Fibroblast of skin of back (primary cell): ENCODE measurements at places on chromosomes 3 and 15.

DNA sequence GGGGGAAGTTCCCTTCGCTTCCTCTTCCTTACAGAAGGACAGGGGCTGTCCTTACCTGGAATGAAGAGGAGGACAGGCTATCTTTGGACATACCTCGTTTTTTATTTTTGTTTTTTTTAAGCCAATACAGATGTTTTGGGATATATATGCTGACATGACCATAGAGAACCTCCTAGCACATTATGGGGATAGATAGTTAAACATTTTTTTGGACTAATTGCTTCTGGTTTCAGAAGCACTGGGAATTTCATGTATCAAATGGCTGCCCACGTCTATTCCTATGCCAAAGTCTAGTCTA, 238.2 kb upstream of the BHLHE40 start:
- DNase-seq: no peak

DNA sequence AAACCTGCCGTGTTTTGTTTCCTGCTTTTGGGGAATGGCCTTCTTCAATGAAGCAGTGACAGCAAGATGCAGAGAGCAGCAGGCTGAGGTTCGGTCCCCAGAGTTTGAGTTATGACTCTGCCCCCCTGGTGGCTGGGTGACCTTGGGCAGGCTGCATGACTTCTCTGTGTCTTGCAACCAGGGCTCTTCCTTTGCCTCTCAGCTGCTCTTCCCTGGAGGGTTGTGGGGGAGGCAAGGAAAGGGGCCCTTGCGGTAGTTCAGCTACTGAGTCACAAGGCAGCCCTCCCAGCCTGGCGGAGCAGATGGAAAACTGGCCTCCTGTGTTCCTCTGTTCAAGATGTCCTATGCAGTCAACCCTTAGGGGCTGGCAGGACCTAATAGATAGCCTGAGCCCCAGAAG, 17.1 kb downstream of the CTXND1 start:
- peak; percentile 23 for DNase-seq

DNA sequence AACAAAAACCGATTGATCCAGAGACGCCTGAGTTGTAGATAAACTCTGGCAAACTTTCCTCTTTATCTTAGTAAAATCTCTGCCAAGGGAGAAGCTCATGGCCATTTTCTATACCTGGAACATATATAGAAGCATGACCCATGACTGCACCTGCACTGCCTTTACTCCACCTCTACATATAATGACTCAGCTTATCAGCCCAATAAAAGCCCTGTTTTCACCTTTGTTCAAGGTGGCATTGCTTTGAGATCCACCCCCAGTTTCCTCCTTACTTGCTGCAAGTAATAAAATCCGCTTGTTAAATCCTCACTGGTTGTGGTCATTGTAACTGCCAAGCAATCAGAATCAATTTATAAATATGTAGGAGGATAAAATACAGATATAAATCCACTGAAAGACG, 1280.4 kb downstream of the NSUN3 start:
- DNase-seq: no peak

DNA sequence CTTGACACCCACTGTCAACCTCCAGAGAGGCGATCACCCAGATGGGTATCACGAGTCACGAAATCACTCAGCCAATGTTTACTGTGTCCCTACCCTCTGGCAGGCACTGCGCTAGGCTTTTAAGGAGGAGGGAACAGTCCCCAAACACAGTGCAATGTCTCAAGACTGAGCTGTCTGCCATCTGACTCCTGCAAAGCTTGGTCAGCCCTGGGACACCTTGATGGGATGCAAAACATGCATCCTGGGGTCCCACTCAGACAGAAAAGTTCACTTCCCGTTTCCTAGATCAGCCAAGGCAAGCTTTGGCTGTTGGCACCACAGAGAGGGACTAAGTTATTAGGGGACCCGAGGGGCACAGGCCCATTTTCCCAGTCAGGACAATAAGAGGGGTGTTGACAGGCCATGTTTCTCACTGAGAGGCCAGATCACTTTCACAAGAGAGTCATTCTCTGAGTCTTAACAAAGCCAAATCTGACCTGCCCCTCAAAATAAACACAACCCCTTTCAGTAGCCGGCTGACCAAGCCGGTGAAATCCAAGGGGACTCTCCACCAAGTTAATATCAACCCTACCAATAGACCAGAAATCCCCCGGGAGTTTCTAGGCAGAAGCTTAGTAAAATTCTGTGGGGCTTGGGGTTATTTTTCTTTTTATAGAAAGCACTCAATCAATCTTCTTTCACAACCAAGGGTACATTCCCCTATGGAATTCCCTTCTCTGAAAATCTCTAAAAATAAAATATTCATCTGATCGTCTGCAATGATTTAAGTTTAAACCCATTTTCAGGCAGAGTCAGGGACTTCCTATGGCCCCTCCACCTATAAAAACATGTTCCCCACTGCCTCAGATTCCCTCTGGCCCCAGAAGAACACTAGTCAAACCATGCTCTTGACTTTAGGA, 3.5 kb downstream of the RFTN1 start:
- no peak for DNase-seq

- DNase-seq: no peak
Observed at GRCh38 chr3:186219211-186219638, 110.3 kb upstream of the ETV5 start.

GRCh38 chr3:127217596-127218453, 24.9 kb downstream of the PRR23E start:
- peak; percentile 8 for DNase-seq

DNA sequence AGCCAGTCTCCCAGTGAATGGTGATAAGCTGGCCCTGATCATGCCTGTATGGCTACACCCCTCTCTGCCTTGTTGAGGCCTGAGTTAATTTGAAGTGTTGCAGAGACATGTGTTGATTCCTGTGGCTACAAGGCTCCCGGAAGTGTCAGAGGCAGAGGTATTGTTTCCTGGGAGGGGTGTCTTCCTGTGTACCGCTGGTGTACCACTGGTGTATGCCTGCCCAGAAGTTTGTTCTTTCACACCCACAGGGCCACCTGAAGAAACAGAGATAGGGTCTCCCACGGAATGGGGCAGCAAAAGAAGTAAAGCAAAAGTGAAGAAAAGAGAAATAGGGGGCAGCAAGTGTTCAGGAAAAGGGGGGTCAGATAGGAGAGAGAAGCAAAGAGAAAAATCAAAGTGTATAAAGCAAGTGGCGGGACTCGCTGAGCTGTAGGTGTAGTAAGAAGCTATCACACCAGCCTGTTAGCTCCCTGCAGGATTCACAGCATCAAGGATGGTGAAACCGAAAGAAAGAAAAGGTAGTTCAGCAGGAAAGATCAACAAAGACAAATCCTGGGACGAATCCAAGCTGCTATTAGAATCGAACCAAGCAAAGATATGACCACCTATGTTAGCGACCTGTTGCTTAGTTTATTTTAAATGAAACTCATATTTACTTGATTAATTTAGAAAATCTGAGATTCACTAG, 36.6 kb upstream of the CD47 start:
- DNase-seq: no peak

GRCh38 chr3:38549082-38549481, 52.9 kb downstream of the EXOG start:
- no peak for DNase-seq

- no peak for DNase-seq
Observed at GRCh38 chr15:52109559-52110451, 2.8 kb downstream of the BCL2L10 start.

DNA sequence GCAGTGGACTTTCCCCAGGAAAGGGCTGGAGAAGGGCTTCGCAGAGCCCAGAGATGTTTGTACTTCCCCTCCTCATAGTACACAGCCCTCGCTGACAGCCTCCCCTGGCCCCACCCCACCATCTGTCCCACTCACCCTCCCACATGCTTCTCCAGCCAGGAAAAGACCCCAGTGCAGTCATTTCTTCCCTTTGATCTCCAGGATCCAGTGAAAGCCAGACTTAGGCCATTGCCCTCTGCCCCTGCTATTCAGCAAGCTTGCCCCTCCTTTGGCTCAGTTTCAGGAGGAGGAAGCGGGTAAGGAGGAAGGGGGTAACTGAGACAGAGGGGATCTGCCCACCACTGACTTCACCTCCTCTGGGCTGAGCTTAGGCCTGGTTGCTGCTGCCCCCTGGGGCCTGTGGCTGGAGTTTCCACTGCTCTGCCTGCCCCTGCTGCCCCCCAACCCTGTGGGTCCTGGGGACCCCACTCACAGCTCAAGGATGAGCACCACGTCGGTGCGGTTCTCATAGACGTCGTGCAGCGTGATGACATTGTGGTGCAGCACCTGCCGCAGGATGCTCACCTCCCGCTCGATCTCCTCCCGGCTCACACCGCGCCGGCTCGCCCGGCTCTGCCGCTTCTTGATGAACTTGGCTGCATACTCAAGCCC, 63.1 kb downstream of the DAPK2 start:
- no peak for DNase-seq

DNA sequence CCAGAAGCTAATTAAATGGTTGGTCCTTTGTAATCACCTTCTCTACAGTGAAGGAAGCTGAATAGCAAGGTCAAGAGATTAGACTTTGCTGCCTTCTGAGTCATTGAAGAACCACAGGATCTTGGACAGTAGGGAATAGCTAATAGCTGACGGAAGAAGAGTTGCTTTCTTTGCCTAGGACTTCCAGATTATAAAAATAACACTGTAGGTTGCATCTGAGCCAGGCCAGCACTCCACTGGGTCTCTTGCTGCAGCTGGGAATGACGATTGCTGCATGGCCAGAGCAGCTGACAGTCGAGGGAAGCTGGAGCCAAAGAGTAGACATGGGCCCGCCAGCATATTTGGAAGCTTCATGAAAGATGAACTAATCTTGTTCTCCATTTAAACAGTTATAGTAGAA, 81.5 kb upstream of the KCNMB2 start:
- peak; percentile 75 for DNase-seq

DNA sequence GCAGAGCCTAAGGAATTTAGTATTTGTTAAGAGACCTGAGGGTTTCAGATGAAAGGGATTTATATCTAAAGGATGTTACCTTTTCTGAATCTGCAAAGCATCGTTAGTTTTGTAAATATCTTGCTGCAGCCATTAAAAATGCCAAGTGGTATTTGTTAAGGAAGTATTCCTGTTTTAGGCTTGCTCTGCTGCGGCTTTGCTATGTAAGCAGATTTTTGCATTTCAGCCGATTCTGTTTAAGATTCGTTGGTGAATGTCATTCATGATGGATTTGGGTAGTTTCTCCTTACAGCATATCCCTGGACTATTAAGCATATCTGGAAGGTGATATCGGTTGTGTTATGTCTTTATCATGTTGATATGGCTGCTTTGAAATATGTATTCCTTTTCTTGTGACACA, 1.0 kb downstream of the USP8 start:
- no peak for DNase-seq

DNA sequence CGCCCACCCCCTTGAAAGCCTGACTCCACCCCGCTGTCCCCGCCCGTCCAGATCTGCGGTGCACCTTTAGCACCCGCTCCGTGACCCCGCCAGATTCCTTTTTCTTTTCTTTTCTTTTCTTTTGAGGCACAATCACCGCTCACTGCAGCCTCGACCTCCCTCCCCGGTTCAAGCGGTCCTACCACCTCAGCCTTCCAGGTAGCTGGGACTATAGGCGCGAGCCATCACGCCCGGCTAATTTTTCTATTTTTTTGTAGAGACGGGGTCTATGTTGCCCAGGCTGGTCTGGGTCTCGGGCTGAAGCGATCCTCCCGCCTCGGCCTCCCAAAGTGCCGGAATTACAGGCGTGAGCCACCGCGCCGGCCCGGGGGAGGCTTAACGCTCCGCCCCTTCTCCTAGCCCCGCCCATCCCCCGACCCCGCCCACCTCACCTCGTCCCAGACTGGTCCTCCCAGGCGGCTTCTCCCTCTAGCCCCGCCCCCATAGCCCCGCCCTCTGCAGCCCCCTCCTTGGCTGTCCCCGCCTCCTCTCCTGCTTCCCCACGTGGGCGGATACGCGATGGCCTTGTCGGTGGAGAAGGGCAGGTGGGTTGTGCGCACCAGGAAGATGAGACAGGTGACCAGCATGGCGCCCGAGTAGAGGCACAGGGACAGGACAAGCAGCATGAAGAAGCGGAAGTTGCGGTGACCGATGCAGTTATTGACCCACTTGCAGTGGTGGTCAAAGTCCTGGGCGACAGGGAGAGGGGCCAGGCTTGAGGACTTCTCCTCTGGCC, 3.2 kb downstream of the ZDHHC19 start:
- no peak for DNase-seq

- no peak for DNase-seq
Observed at GRCh38 chr3:101851072-101851770, 1.9 kb downstream of the NFKBIZ start.

- DNase-seq: no peak
Observed at GRCh38 chr15:71359246-71359645, 244.0 kb downstream of the THSD4 start.

DNA sequence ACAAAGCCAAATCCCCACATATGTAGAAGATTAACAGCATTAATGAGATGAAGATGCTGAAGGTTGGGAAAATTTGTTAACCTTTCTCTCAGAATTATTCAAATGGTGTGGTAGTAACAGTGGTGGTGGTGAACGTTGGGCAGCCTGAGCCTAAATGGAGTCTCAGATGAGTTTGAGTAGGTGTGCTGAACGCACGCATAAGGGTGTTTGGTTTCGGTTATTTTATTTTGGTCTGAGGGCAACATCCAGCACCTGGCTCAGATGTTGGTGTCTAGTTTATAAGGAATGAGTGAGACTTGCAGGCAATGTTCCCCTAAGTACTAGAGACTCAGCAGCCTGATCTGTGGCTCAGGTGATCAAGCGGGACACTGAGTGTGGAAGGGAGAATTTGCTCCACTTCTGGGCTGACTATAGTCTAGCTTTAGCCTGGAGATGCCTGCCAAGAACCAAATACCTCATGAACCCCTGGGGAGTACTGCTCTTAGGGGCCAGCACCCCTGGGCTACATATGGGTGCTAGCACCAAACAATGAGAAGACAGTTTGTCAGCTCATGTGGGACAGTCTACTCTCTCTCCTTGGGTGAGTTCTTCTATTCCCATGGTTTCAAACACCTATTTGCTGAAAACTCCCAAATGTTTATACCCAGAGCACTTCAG, 39.5 kb upstream of the ATP2C1 start:
- no peak for DNase-seq
